CD4-positive, CD25-positive, alpha-beta regulatory T cell (primary cell): ENCODE measurements at places on chromosomes 3 and 15.
A peak's percentile ranks its signal among the peaks of the same experiment; 100 is the strongest.

DNA sequence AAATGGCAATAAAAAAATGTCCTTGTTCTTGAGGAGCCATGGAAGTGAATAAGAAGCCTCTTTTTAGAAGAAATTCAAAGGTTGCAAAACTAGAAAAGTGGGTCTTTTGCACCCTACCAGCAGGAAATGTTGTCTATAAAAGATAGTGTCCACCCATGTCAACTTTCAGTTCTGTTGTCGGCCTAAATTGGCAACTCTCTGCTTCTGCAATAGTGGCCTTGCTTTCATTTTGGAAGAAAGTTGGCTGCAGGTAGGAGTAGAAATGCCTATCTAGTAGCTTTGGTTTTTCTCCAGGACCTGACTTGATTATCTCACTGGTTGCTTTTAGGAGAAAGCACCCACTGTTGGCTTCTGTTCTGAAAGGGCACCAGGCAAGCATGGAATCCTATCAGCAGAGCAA is 85.4 kb downstream of the TMEM108 start:
- DNase-seq: no peak

DNA sequence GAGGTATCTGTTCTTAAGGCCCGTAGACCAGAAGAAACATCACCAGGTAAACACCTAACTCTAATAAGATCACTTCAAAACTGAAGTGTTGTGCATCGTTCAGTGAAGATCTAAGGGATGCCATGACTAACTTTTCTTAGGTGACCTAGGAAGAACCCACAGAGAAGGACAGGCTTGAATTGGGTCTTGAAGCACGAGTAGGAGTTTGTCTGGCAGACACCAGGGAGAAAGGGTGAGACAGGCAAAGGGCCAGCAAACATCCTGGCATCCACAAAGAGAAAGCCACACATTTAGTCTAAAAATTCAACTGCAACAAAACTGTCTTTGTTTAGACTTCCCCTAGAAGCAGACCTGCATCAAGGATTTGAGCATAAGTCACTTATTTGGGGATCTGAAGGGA is 15.5 kb upstream of the CMTM8 start:
- DNase-seq: no peak

DNA sequence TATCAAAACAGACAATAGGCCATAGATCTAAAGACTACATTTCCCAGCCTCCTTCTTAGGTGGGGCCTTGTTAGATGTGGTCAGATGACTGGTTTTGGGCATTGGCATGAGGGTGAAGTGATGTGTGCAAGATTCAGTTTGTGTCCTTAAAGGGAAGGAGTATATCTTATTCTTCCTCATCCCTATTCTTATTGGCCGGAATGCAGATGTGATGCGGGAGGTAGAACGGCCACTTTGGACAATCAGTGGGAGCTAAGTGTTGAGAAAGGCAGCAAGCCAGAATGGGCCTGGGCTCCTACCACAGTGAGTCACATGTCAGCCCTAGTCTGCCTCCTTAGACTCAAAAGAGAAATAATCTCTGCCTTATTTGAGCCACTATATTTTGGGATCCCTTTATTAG is 89.8 kb upstream of the MEX3B start:
- DNase-seq: no peak

- DNase-seq: no peak
These were observed 67.3 kb downstream of the ADAM10 start for GRCh38 chr15:58682234-58682633.

DNA sequence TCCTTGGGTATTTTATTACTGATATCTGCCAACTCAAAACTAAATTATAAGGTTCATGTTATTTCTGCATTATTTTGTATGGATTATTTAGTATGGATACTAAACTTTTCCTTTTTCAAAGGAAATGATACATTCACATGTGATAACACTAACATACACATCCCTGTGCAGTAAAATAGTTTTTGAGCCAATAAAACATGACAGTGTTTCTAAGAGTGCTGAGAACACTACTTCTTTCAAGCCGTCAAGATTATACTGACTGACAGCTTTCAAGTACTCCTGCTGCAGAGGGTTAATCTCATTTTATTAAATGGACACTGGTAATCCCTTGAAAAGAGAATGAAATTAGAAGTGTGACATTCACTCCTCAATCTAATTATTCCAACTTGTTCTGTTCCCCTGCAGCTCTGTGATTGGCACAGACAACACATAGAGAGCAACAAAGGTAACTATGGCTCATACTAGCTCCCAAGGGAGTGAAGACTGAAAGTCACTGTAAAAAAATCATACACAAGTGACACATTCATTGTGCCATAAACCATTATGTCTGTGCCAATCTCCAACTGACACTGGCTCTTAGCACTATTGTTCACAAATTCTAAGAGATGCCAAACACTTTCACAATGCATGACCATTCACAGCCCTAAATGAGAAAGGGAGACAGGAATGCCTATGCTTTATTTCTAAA is 468.6 kb downstream of the SHQ1 start:
- no peak for DNase-seq

- DNase-seq: no peak
These were observed 300.4 kb upstream of the ROPN1 start for GRCh38 chr3:124292329-124292728.

GRCh38 chr3:58518291-58518789 is 18.6 kb downstream of the ACOX2 start:
- DNase-seq: no peak

- no peak for DNase-seq
These were observed 27.2 kb upstream of the UBE2Q2 start for GRCh38 chr15:75815811-75816719.

GRCh38 chr3:27094721-27095120 is 274.5 kb downstream of the NEK10 start:
- DNase-seq: no peak

DNA sequence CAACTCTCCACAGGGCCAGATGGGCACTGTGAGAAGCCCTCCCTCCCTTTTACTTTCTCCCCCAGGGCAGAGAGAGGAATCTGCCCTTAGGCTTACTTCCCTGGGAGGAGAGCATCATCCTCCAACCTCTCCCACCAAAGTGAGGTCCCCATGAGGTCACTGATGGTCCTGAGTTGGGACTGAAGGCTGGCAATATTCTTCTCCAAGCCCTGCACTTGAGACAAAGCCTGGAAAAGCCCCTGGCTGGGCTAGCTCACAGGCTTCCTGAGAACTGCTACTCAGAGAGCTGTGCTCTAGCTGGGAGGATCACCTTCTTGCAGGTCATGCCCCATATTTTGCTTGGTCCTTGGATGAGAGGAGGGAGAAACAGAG is 110.0 kb upstream of the MEF2A start:
- no peak for DNase-seq

GRCh38 chr3:43581343-43581742 is 40.5 kb downstream of the ANO10 start:
- DNase-seq: no peak

DNA sequence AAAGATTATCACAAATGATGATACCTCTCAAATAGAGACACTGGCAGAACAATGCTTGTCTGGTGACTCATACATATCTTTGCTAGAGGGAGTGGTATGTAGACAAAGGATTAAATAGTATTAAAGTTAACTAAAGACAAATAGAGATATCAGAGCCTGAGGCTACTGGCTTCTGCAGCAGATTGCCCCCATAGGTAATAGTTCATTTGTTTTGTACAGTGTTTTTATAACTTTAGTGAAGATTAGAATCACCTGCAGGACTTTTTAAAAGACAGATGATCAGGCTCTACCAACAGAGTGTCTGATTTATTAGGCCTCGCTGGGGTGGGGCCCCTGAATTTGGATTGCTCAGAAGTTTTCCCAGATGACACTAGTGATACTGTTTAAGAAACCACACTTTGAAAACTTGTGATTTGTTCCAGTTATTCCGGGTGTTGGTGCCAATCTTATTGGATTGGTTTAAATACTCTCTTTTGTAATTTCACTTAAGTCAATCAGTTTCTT is 96.4 kb downstream of the NAALADL2 start:
- DNase-seq: no peak

- peak; percentile 11 for DNase-seq
These were observed 268.7 kb downstream of the XXYLT1 start for GRCh38 chr3:195001961-195002861.

- no peak for DNase-seq
These were observed 77.2 kb upstream of the FGF12 start for GRCh38 chr3:192804502-192804901.

DNA sequence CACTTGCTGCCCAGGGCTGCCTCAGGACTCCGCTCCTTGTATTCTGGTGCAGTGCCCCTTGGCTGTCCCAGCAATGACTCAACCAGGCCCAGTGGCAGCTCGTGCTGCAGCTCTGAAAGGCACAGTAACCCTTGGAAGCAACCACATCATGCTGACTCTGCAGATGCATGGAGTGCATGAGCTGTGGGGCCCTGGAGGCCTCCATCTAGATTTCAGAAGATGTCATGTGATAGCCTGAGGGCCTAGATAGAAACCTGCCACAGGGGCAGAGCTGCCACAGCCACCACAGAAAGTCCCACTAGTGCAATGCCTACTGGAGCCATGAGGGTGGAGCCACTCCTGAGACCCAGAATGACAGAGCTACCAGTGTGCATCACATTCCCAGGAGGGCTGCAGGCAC is 117.1 kb upstream of the SMAD3 start:
- no peak for DNase-seq

DNA sequence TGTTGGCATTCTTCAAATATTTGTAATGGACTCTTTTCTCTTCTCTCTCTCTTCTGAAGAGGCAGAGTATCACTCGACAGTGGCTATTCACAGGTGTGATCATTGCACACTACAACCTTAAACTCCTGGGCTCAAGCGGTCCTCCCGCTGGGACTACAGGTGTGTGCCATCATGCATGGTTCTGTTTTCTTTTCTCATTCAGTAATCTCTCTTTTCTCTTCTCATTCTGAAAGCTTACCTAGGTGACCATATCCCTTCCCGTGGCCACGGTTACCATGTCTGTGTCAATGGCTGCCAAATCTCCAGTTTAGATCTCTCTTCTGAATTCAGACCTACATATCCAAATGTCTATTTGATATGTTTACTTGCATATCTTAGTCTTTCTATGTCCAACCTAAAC is 96.3 kb downstream of the SOX2 start:
- DNase-seq: no peak

DNA sequence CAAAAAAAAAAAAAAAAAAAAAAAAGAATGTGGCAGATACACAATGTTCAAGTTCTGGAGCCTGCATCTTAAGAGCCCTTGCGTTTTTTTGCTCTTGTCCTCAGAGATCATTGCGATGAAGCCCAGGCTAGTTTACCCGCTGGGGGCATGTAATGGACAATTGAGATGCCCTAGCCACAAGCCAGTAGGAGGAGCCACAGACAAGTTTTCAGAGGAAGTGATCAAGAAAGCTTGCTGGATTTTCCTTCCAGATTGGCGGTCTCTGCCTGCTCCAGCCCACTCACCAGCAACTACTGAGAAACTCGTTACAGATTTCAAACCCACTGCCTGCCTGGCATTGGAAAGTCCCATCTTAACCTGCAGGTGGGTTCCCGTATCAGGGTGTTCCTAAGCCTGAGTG is 192.1 kb upstream of the EOMES start:
- DNase-seq: no peak

DNA sequence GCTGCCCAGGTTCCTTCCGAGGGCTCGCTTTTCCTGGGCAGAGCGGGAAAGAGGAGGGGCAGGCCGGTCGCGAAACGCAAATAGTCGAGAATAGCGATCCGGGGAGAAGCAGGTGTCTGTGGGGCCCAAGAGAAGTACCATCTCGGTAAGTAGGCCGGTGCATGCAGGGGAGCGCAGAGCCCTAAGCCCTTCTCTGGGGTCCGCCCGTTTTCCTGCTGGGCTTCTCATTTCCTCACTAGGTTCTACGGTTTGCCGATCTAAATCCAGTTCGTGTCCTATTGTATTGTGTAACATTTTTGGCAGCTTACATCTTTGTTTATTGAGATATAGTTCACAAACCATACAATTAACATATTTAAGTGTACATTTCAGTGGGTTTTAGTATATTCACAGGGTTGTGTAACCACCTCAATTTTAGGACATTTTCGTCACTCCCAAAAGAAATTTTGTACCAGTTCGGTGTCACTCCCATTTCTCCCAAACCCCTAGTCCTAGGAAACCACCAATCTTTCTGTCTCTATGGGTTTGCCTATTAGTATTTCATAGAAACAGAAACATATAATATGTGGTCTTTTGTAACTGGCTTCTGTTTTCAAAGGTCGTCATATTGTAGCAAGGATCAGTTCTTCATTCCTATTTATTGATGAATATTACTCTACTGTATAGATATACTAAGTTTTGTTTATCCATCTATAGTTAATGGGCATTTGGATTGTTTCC is 6.8 kb upstream of the TRIM69 start:
- no peak for DNase-seq

- DNase-seq: no peak
These were observed 53.0 kb downstream of the SETMAR start for GRCh38 chr3:4356220-4356540.

GRCh38 chr15:70517194-70517590 is 246.2 kb downstream of the UACA start:
- DNase-seq: no peak

DNA sequence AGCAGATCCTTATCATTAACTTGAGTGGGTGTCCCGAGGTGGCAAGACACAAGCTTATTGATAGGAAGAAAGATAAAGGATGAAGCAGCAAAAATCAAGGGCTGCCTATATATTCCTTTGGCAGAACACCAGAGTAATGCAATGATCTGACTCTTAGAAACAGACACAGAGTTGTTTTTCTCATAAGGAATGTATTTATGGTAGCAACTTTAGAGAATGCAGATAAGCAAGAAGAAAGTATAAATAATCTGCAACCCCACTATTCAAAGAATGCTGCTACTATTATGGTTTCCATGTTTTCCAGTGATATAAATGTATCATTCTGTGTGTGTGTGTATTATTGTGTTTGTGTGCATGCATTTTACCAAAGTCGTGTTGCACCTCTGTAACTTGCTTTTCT is 208.3 kb downstream of the THSD4 start:
- no peak for DNase-seq

DNA sequence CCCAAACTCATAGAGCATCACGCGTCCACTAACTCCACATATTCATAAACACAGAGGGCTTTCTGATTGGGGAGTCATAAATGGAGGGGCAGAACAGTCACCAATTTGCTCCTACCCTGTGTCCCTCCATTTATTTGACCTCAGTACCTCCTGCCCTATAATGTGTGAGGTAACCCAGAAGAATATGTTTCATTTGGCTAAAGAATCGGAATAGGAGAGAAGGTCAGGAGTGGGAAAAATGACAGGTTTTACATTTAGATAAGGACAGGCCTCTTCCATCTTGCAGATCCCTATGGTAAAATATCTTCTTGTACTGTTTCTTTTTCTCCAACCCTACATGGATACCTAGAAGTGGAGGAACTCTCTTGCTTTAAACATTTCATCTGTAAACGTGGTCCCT is 578.0 kb downstream of the TUSC7 start:
- no peak for DNase-seq

DNA sequence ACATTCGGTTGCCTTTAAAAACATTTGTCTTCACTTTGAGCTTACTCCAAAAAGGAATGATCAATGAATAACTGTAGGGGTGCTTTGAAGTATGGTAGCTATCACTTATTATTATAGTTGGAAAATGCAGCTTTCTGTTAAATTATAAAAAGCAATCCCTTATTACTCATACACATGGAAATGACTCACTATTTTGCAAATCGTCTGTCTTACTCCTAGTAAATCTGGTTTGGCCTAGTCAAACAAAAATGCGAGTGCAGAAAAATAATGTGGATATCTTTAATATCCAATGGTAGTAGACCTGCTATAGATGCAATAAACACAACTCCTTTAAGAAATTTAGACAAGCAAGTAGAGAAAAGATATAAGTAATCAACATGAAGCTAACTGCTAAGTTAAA is 112.5 kb downstream of the ZIC1 start:
- DNase-seq: no peak
